ENCODE measurements at places on chromosomes 6 and 20.

DNA sequence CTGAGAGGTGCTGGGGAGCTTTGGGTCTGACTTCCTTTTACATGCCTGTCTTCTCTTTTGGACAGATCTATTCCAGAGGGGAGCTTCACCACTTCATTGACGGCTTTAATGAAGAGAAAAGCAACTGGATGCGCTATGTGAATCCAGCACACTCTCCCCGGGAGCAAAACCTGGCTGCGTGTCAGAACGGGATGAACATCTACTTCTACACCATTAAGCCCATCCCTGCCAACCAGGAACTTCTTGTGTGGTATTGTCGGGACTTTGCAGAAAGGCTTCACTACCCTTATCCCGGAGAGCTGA lies 13.1 kb downstream of the PRDM1 start:
- no peak for DNase-seq

- DNase-seq: no peak
These were observed 190.9 kb downstream of the LAMA2 start for GRCh38 chr6:129073691-129074395.

GRCh38 chr20:58208944-58209343 lies 19.5 kb downstream of the ANKRD60 start:
- DNase-seq: no peak

DNA sequence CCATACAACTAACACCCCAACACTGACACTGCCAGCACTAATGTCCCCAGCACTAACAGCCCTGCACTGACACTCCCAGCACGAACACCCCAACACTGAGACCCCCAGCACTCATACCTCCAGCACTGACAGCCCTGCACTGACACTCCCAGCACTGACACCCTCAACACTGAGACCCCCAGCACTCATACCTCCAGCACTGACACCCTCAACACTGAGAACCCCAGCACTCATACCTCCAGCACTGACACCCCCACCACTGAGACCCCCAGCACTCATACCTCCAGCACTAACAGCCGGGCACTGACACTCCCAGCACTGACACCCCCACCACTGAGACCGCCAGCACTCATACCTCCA lies 57.2 kb downstream of the ERMARD start:
- DNase-seq: no peak

DNA sequence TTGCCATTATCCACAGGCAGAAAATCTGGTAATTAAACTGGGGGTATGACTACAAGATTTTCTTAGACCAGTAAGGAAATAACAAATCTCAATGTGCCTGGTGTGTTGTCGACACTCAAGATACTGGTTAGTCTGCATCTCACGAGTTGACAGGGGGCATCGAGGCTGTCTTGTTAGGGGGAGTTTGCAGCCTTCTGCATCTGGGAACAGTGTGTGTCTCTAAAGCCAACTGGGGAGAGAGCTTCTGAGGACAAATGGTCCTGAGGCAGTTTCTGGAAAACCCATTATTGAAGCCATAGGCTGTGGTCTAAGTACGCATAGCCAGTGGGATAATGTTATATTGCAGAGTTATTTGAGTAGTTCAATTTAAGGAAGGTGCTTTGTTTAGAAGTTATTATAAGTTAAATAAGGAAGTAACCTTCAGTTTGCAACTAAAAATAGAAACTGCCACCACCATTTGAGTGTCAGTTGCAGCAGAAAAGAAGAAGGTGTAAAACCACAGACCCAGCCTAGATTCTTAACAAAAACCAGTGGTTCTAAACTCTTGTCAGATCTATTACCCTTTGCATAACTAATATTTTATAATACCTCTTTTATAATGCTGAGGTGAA lies 15.4 kb upstream of the MAPK13 start:
- DNase-seq: no peak
